Adipocyte (in vitro differentiated cells): ENCODE measurements at places on chromosomes 4 and X.

GRCh38 chr4:21688596-21689265, 259.8 kb downstream of the KCNIP4 start:
- no peak for DNase-seq

DNA sequence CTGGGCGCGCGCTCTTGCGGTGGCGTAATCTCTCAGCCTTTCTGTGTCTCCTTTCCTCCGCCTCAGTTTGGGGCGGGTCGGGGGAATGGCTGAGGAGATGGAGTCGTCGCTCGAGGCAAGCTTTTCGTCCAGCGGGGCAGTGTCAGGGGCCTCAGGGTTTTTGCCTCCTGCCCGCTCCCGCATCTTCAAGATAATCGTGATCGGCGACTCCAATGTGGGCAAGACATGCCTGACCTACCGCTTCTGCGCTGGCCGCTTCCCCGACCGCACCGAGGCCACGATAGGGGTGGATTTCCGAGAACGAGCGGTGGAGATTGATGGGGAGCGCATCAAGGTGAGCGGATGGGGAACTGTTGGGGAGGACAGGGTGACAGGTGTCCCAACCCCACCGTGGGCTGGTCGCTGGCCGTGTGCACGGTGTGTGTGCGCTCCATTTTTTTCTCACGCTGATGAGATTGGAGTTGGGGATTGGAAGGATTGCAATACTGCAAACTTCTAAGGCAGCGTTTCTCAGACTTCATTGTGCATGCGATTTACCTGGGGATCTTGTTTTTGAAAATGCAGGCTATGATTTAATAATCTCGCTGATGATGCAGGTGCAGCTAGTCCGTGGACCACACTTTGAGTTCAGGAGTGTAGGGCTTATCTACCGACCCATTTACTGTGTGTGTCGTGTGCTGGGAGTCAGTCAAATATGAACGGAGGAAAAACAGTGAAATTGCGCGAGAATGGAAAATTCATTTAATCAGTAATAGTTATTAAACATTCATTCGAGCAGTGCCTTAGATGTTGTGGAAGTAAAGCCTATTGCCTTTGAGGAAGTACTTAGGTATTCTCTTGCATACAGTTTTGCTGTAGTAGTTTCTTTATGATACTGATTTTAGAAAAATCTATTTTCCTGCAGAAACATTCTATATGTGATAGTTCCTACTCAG, at the start of gene RAB33B:
Gene RAB33B, plus strand, starts transcription at position 11 of the 935 bp plus-strand sequence. Its CDS starts 75 bp downstream, at position 86.
- DNase-seq: peak; percentile 98

DNA sequence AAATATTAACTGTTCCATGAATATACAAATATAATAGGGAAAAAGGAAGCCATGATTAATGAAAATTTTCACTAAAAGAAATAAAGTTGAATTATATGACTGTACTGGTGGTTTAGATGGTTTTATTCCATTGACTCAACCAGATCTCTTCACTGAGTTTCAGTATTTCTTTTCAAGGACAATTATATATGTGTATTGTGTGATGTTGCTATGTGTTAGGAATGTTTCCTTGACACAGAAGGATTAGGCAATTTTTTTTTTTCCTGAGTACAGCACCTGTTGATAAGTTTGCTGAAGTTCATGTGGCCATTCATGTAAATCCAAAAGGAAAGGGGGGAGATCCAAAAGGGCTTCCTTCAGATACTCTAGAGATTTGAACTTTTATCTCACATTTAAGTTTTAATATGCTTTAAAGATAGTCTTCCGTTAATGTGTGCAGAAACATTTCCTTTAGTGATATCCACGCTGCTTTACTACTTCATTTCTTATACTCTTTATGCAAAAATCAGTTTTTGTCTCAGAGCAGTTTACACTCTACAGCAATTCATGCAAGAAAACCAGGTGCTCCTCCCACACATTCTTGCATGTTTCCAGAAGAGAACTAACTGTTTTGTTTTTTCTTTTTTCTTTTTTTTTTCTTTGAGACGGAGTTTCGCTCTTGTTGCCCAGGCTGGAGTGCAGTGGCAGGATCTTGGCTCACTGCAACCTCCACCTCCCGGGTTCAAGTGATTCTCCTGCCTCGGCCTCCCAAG, 249.1 kb downstream of the RPA4 start:
- no peak for DNase-seq

DNA sequence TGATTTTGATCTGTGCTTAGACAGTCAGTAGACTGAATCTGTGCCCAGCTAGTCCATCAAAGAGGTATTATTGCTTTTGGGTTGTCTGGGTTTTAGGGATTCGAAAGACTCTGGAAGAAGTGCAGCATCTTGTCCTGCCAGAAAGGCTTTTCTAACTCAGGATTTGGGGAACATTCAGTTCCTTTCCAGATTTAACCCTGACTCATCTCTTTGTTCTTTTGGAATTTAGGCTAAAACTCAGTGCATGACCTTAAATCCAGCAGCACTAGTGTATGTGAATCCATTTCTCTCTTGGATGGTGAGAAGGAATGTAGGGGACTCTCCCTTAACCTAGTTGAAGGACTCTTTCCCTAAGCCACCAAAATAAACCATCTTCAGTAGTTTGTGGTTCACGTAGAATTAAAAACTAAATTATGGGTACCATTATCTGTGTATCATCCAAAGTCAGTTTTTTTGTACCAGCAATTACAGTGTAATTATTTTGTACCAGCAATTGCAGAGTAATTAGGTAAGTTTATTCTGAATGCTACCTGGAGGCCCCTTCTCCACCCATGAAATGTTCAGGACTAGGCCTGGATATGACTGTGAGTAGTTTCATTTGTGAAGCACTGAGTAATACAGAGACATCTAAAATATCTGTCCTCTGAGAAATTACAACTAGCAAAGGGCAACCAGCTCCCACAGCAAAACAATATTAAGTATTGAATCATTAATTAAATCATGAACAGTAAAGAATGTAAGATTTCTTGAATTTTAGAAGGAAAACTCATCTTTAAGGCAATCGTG, 384.0 kb downstream of the TMA16 start:
- DNase-seq: no peak

DNA sequence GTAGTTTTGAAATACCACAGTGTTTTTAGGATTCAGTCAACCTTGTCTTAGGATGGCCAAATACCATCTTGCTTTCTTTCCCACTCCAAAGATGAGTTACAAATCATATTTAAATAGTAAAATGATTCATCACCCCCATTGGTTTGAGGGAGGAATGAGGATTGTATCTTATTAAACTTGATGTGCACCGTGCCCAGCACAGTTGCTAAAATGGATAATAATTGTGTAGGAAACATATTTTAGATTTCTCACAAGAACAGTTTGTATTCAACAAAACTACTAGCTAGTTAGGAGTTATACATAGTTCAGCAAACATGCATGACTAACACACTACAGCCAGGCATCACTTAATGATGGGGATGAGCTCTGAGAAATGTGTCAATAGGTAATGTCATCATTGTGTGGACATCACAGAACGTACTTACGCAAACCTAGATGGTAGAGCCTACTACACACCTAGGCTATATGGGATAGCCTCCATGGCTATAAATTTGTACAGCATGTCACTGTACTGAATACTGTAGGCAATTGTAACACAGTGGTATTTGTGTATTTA, 245.4 kb downstream of the FBXW7 start:
- DNase-seq: no peak

DNA sequence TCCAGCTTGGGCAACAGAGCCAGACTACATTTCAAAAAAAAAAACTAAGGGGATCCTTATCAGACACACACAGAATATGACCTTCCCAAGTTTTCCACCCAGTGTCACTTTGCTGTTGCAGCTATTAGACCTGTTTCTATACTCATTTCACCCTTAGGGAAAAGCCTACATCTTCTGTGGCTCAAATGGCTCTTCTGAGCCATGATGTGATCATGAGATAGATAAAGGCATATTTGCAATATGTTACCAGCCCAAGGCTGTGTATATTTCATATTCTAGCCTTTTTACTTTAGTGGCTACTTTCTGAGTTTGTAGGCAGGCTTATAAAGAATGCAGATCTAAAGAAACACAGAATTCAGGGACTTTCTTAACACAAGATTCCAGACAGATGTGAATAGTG, 19.3 kb downstream of the RS1 start:
- no peak for DNase-seq

- no peak for DNase-seq
Observed at GRCh38 chr4:147709999-147710398, 21.9 kb upstream of the ARHGAP10 start.

DNA sequence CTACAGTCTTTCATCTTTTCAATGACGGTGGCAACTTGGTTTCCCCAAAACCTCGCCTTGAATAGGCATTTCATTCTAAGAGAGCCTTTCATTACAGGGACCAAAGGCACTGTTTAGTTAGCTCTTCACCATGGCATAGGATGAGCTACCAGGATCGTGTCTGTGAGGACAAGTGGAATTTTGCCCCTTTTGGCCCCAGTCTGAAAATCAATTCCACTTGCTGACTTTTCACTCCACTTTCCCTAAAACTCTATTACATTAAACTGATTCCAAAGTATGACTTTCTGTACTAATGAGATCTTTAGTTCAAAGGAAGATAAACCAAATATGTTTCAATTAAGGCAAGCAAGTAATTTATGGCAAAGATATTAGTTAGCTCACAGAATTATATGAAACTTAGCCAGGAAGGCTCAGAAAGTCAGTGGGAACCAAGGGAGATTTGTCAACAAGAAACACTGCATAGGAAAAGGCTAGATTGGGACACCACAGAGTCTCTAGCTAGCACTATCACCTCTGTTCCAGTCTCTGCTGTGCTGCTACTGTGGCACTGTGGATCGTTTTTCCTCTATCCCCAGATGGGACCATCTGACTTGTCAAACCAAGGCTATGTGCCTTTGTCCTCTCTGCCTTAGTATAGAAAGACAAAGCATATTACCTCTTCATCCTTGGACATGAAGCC, 145.6 kb downstream of the SLC7A11 start:
- DNase-seq: no peak

- DNase-seq: peak; percentile 88
Observed at GRCh38 chr4:5635826-5636195, 72.5 kb downstream of the EVC2 start.

GRCh38 chr4:8468746-8469535, 28.4 kb downstream of the TRMT44 start:
- DNase-seq: peak; percentile 86

- DNase-seq: no peak
Observed at GRCh38 chr4:24382381-24382780, 202.0 kb downstream of the DHX15 start.

DNA sequence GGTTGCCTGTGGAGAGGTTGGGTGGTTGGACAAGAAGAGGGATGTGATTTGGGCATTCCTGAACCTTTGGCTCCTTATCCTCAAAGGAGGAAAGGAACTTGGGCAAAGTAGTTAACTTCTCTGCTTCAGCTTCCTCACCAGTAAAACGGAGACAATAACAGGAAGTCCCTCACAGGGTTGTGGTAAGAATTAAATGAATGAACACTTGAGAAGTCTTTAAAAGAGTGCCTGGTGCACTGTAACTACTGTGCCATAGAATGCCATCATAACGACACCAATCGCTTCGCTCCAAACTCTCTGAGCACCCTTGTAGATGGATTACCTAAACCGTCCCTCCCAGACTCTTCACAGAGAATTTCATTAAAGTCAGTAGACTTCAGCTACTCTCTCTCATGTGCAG, 10.5 kb downstream of the ZCCHC18 start:
- no peak for DNase-seq

GRCh38 chr4:8862800-8863685, 8.6 kb downstream of the HMX1 start:
- no peak for DNase-seq

DNA sequence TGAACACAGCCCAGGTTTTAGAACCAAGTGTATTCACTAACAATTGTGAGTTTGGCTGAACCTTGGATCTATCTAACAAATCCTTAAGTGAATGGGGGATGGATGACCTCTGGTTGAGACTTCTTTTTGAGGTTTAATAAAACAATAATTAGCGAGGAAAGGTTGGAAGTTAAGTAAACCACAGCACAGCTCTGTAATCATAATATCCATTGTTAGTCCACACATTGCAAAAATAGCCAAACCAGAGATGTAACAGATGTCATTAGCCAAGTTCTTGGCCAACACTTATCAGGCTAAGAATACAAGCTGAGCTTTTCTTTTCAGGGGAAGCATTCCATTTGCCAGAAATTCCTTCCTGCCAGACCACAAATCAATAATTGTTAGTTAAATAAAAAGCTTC, 59.1 kb downstream of the FREM3 start:
- DNase-seq: peak; percentile 8

GRCh38 chr4:21946858-21947257, 1.7 kb downstream of the KCNIP4 start:
- DNase-seq: no peak

- DNase-seq: peak; percentile 21
Observed at GRCh38 chr4:38614231-38614630, 49.8 kb upstream of the KLF3 start.

DNA sequence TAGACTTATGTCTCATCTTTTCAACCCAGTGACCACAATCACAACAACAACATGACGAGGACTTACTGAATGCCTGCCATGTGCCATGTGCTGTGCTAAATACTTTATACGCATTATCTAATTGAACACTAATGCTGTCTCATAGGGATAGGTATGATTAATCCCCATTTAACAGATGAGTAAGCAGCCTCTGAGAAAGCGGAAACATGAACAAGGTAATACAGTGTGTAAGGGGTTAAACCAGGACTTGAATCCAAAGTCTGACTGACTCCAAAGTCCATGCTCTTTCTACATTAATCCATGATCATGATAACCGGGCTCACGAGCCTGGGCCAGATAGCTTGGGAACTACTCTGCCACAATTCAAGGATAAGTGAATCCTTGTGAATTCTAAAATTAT, 105.3 kb upstream of the MBNL3 start:
- DNase-seq: no peak

DNA sequence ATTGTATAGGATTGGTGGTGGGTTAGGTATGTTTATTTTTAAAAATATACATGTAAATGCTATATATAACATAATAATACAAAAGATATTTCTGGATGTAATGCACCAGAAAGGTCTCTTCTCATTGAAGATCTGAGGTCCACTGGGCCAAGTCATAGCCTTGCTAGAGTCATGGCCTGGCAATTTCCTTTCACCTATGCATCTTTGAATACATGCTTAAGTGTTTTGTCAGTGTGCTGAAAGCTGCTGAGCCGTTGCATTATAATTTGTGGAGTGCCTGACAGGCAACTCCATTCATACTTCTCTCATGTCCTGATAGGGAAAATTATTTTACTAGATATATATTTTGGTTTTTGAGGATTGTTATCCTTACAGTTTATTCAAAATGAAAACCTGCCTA, 410.2 kb upstream of the CT83 start:
- DNase-seq: no peak

GRCh38 chrX:102593367-102593766, 5.9 kb upstream of the ARMCX5 start:
- DNase-seq: no peak

- peak; percentile 59 for DNase-seq
Observed at GRCh38 chrX:24494647-24495075, 29.6 kb downstream of the PDK3 start.

- no peak for DNase-seq
Observed at GRCh38 chr4:178480105-178480504, 1037.9 kb upstream of the AGA start.

DNA sequence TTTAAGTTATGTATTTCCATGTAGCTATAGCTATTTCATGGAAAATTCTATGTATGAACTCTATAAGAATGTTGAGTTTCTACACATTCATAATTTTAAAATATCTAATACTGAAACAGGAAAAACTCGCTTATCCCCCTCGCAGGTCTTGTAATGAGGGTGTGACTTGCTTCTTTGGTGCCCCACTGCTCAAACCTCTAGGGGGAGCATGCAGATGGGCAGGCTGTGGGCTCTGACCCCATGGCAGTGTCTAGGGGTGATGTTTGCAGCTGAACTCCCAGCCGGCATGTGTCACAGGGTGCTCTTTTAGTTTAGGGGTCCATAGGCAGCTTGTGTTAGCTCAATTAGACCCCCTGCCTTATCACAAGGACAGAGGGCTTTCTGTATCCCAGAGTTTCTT, 1825.7 kb upstream of the ADGRL3 start:
- no peak for DNase-seq
